Renal cortex interstitium (tissue), 15 donors: ENCODE measurements at places on chromosomes 3 and 15.

DNA sequence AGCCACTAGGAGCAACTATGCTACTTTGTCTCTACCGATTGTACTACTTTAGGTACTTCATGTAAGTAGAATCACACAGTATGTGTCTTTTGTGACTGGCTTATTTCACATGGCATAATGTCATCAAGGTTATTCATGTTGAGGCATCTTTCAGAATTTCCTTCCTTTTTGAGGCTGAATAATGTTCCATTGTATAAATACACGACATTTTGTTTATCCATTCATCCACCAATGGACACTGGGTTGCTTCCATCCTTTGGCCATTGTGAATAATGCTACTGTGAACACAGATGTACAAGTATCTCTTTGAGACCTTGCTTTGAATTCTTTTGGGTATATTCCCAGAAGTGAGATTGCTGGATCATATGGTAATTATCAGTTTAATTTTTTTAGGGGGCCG is 29.2 kb downstream of the MYO5A start:
- DNase-seq = no peak

- DNase-seq = no peak
These were observed 19.1 kb upstream of the VILL start for GRCh38 chr3:37971467-37971866.

GRCh38 chr15:89002830-89003229 is 85.4 kb upstream of the ABHD2 start:
- no peak for DNase-seq

GRCh38 chr3:111723293-111724215 is 128.4 kb upstream of the ZBED2 start:
- DNase-seq = no peak

DNA sequence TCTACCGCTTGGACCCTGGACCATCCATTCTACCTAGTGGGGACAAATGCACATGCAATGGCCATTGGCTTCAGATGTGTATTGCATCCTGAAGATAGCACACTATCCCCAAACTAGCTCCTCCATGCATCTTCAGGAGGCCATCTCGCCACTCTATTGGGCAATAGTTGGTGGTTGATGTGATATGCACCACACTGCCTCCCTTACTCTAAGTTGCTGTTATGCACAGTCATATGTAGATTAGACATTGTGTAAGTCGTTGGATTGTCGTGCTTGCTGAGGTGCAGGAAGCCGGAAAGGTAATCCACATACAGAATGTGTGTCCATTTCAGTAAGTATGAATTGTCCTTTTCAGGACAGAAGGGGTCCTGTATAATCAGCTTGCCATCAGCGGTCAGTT is 26.7 kb upstream of the PLA2G4D start:
- DNase-seq = no peak
